MV-4-11 (cell line): ENCODE measurements at places on chromosomes 2 and 18.
A peak's percentile ranks its signal among the peaks of the same experiment; 100 is the strongest.

DNA sequence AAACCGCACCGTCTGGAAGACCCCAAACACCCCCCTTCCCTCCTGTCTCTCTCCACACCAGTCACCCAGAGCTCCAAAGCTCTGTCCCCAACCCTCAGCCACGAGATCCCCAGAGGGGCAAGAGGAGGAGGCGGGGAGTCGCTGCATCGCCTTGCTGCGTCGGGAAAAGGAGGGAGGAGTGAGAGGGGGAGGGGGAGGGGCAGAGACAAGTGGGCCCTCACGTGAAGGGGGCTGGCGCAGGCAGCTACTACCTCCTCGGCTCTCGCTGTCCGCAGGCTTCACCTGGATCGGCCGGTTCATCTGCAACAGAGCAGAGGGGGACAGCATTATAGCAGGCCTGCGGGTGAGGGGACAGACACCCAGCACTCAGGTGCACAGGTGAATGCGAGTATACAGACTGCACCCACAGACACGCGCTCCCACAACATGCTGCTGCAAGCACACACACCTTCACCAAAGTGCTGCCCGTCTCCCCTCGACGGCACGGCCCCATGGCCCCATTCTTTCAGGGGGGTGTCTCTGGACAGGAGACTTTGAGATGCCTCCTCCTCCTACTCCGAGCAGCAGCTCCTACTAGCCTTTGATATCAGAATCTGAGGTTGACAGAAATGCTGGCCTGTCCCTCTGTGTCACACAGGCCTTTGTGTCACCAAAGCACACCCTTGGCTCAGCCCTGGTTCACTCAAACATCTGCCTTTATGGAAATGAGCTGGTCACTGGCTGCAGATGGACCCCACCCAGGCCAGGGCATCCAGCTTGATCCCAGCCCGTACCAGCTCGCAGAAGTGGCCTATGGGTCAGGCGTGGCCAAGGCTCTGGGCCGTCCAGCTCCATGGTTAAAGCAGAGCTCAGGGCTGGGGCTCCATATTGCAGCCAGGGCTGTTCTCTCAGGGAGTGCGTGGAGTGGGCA, 243.8 kb downstream of the CELF4 start:
- no peak for DNase-seq

GRCh38 chr2:152047824-152048471, 50.9 kb downstream of the CACNB4 start:
- peak; percentile 27 for DNase-seq

- DNase-seq, result no peak
Measured at GRCh38 chr18:80170395-80171053, 61.5 kb downstream of the ADNP2 start.

GRCh38 chr2:156435396-156435717, 822 bp upstream of the GPD2 start:
- no peak for DNase-seq

GRCh38 chr2:165757906-165758675, 36.0 kb downstream of the GALNT3 start:
- no peak for DNase-seq

GRCh38 chr2:36502081-36502480, 95.9 kb downstream of the FEZ2 start:
- no peak for DNase-seq

- DNase-seq, result no peak
Measured at GRCh38 chr2:148528356-148529064, 116.0 kb upstream of the EPC2 start.

DNA sequence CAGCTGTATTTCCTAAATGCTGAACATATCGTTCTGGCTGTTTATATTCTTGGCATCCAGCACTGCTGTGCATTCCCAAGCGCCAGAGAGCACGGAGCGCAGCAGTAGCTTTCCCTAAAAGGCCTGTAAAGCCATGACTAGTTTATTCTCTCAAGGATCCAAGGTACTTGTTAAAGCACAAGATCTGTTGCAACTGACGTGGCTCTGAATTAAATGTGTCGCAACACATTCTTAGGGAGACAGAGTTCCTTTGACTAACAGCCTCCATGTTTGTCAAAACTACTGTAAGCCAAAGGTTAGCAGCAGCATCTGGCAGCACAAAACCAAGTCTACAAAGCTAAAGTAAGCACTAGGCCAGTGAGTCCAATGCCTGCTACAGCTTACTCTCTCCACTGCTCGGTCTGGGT, 188.6 kb upstream of the FN1 start:
- peak; percentile 79 for DNase-seq

DNA sequence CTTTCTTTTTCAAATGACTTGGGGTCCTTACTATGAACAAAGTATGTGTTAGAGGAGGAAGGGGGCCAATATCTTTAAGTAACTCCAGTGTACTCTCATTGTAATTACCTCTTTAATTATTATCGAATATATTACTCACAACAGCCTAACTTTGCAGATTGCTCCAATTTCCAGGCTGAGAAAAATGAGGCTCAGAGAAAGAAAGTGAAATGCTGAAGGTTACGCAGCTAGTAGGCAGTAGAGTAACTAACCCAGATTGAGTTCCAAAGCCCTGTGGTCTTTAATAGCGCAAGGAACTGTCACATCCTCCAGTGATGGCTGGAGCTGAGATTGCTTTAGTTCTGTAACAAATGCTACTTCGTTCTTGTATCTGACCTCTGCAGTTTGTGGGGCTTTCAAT, 2.2 kb upstream of the GYPC start:
- no peak for DNase-seq

GRCh38 chr2:119446037-119446436, 14.4 kb downstream of the TMEM37 start:
- DNase-seq, result no peak

DNA sequence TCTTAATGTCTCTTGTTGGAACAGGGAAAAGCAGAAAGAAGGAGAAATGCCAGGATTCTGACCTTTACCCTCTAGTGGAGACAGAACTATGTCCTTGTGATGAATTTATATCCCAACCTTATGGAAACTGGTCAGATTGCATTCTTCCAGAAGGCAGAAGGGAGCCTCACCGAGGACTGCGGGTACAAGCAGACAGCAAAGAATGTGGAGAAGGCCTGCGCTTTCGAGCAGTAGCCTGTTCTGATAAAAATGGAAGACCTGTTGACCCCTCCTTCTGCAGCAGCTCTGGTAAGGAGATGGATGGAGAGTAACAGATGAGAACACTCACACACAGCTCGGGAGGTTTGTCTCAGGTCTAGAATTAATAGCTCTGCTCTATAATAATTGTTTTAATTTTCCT, 552.7 kb upstream of the HNMT start:
- DNase-seq, result no peak

- no peak for DNase-seq
Measured at GRCh38 chr2:182921234-182921633, 54.8 kb upstream of the FRZB start.

- no peak for DNase-seq
Measured at GRCh38 chr18:35689728-35690127, 108.2 kb downstream of the GALNT1 start.

GRCh38 chr2:9527995-9528787, 27.4 kb downstream of the ADAM17 start:
- DNase-seq, result no peak

DNA sequence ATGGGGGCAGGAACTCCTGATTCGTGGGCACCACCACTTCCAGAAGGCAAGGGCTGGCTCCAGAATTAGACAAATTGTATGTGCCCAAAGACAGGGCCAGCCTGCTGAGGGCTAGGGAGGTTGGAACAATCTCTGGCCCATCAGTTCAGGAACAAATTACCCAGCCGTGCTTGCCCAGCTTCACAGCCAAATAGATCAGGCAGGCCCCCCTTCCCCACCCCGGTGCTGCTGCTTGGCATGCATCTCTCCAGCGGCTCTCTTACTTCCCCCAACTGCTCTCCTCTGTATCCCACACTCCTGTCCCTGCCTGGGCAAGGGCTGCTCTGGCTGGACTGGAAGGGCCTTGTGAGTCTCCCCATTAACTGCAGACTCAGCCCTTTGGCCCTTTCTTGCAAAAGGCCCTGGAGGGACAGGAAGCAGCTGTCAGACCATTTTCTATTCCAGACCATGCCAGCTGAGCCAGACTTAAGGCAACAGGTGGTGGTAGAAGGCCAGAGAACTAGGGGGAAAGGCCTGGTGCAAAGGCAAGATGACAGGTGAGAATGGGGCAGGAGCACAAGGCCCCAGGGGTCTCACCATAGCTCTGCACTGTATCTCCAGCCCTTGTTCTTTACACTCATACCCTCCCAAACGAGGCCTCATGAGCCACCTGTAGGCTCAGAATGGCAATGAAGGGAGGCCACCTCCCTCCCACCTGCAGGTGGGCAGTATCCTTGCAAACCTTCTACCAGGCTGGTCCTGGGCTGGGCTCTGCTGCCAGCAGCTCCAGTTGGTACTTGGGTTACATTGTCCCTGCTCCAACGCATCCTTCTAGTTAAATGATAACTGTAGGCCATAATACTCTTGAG, 30.7 kb upstream of the ACAA2 start:
- no peak for DNase-seq

DNA sequence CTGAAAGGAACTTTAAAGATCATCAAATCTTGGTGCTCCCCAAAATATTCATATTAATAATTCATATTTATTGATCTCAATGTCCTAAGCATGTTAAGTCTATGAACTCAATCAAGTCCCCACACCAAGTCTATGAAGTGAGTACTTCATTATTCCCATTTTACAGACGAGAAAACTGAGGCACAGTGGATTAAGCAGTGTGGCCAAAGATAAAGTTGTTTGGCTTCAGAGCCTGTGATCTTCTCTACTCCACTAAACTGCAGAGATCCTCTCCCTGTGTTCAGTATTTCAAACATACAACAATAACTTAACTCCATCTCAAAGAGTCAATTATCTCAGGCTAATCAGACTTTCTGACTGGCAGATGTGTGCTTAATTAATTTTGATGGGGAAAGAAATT, 29.8 kb downstream of the KCNK3 start:
- DNase-seq, result no peak

DNA sequence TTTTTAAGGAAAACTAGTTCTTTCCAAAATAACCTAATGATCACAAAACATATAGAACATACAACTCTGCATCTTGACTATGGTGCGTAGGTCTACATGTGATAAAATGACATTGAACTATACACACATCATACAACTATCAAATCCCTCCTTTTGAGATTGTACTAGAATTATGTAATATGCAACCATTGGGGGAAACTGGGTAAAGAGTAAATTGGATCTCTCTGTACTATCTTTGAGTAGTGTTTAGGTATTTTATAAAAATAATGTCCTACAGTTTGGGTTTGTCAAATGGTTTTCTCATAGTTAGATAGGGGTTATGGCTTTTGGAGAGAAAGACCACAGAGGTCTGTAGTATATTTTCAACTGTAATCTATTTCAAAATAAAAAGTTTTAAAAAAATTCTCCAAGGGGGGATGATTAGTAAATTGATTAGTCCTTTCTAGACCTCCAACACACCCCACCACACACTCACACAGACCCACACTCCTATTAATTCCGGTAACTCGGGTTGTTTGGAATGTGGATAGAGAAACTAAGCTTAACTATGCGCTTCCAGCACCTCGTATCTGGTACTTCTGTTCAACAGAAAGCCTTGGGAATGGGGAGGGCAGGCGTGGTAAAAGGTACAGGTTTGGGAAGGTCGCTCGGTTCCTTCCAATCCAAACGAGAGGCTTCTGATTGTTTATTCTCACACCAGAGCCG, 695 bp upstream of the BIRC6 start:
- DNase-seq, result no peak

- peak; percentile 29 for DNase-seq
Measured at GRCh38 chr2:133171393-133172004, 396.8 kb downstream of the NCKAP5 start.

DNA sequence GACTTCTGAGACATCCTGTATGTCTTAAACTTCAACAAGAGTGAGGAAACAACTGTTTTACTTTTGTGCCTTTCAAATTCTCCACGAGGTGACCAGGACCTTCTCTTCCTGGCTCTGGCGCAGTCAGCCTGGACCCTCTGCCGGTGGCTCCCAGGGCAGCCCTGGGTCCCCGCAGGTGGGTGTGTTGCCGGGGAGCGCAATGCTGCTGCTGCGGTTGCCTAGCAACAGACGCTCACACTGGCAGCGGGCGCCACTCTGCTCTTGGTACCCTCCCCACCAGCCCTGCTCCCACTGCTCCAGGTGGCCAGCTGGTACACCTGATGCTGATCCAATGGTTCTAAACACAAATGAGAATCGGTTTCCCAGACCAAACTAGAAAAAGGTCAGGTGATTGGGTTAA, 58.7 kb downstream of the GNAL start:
- no peak for DNase-seq

DNA sequence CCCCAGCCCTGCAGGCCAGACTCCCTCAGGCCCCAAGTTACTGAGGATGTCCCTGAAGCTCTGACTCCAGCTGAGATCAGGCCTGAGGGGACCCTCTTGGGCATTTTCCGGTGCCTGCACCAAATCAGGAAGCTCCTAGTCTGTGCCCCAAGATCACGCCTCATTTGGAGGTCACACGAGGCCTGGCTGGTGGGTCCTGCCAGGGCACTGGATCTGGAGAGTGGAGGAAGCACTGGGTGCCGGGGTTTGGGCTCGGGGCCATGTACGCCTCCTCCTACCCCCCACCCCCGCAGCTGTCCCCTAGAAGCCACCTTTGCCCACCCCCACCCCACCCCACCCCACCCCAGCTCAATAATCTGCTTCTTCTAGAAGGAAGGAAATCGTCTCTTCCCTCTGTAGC, 16.2 kb downstream of the SH2D6 start:
- no peak for DNase-seq

- DNase-seq, result peak; percentile 97
Measured at GRCh38 chr2:220006152-220006621, 378.8 kb downstream of the SLC4A3 start.

- DNase-seq, result no peak
Measured at GRCh38 chr2:183536714-183537113, 412.5 kb downstream of the NUP35 start.

DNA sequence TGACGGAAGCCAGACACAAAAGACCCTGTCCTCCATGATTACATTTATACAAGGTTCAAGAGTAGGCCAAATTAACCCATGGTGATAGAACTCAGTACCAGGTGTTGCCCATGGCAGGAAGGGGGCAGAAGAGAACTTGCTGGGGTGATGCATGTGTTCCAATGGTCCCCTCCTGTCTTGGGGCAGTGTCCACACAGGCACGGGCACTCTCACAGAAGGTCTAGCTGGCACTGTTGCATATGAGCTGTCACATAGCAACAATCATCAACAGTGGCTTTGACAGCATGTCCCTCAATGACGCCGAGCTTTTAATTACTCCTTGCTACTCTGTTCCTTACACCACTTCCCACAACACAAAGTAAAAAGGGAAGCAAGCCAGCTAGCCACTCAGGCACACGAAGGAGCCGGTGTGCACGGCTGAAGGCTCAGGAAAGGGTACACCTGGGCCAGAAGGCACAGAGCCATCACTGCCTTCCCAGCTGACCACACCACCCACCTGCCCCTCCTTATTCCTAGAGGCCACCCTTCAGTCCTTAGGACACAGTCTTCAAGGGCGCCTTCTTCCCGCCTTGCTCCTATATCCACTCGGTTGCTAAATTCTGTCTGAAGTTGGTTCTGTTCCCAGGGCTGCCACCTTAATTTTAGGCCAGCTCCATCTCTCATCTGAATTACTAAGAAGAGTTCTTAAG, 28.9 kb downstream of the RPL31 start:
- DNase-seq, result peak; percentile 62
